ENCODE measurements at places on chromosomes 2 and 18. TPM values are rescaled to one million over a fixed set of nuclear protein-coding genes. Genes with fewer than 3 reads are reported as not detected.

- no peak for DNase-seq
Measured at GRCh38 chr2:183665425-183665824, 541.2 kb downstream of the NUP35 start.

- no peak for DNase-seq
Measured at GRCh38 chr18:55300421-55300935, 287.5 kb downstream of the TCF4 start.

DNA sequence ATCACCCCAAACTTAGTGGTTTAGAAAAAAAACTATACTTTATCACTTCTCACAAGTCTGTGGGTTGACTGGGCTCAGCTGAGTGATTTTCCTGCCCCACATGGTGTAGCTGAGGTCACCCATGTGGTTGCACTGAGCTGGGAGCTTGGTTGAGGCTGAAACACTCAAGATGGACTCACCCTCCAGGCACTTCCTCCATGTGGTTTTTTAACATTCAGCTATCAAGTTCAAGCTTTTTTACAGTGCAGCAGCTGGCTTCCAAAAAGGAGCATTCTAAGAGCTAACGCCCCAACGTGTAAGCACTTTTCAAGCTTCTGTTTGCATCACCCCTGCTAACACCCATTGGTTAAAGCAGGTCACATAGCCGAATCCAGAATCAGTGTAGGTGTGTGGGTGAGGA is 105.9 kb upstream of the CREB1 start:
- DNase-seq, result peak; percentile 83

Gene MC2R
- total RNA-seq, result not detected

DNA sequence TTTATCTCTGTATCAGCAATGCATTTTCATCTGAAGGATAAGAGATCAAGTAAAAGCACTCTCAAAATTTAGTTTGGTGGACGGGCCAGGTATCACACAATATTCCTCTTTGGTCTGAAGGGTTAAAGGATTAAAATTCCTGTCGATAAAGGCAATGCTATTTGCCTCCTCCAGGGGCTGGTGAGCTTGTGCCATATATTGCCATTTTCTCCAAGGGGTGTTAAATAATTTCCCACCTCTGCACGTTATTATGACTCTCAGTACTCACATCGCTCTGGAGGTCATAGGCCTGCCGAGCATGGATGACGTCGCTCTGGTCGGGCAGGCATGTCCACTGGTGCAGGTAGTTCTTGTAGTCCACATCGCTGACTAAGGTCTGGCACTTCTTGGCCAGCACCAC is 94.2 kb downstream of the NEB start:
- DNase-seq, result no peak

- no peak for DNase-seq
Measured at GRCh38 chr2:112728029-112728362, 7.2 kb downstream of the NT5DC4 start.

- no peak for DNase-seq
Measured at GRCh38 chr2:207897541-207898353, 127.6 kb downstream of the PLEKHM3 start.

Gene CTAGE1
- not detected for total RNA-seq

DNA sequence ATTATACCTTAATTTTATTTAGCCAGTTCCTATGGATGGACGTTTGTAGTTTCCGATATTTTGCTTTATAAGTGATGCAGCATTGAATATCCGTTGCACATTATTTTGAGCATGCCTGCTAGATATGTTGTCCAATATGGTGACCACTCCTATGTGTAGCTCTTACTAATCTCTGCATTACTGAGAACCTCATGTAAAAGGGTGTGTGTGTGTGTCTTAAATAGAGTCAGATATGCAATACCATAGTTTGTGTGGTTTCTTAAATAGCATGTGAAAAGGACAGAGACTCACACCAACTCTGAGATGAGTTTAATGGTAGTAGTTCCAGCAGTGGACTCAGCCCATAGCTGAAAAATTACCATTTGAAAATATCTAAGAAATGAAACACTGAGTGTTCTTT is 32.3 kb downstream of the CD8A start:
- no peak for DNase-seq

Gene ACP1
- total RNA-seq, result 134 TPM

DNA sequence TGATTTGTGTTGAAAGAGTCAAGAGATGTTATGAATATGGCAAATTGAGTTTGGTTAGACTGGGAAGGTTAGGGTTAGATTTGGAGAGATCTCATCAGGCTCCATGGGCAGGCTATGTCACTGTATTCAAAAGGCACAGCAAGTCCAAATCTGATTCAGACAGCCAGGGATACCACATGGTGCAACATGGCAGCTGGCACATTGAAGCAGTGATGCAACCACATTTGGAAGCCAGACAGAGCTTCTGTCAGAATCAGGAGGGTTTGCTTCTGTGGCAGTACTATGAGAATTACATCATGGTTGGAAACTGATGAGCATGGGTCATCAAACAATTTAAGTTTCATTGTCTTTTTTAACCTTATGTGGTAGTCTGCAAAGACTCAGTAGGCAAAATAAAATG is 772.2 kb downstream of the SUCLG1 start:
- DNase-seq, result no peak

GRCh38 chr2:231795525-231796327 is 9.5 kb downstream of the COPS7B start:
- DNase-seq, result peak; percentile 79

Data from mammary epithelial cell (primary cell).